Skeletal muscle tissue (tissue), 5 donors: ENCODE measurements at places on chromosomes 12 and 14. TPM values are rescaled to one million over a fixed set of nuclear protein-coding genes. Genes with fewer than 3 reads are reported as not detected.

The KRT77 gene
- not detected for total RNA-seq

The ATL1 gene
- 5.2 TPM for total RNA-seq

The CIROP gene
- total RNA-seq = not detected

The BICDL1 gene
- 1.0 TPM for total RNA-seq

The NRXN3 gene
- total RNA-seq = 0.52 TPM

The CLEC2D gene
- 12.0 TPM for total RNA-seq

The TMEM106C gene
- total RNA-seq = 43.3 TPM

The ARMH4 gene
- total RNA-seq = 6.8 TPM

The TAS2R10 gene
- total RNA-seq = 2.1 TPM

The RPS6KA5 gene
- 3.1 TPM for total RNA-seq

The NGB gene
- not detected for total RNA-seq

The CMA1 gene
- 0.52 TPM for total RNA-seq
